ENCODE measurements at places on chromosomes 7 and 10.

DNA sequence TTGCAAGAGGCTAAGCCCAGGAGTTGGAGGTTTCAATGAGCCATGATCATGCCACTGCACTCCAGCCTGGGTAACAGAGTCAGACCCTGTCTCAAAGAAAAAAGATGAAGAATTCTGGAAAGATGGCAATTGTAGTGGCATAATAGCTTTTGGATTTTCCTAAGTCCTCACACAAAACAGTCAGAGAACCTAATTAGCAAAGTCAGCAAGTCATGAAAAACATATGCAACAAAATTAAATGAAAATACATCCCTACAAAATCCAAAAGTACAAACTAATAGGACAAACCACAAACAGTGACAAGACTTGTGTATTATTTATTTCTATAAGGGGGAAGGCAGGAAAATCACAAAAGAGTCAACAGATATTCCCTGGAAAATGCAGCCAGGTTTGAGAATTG, 362.3 kb upstream of the PLXDC2 start:
- H3K4me3 ChIP-seq, result no peak overlapping the region
- DNase-seq, result no peak
- no peaks in the 10 kb centered on the region for H3K4me1 ChIP-seq

- peak overlapping the region; percentile 43 for H3K27ac ChIP-seq
- peaks cover 5% of the 10 kb centered on the region for H3K4me1 ChIP-seq
- no peaks in the 10 kb centered on the region for H3K36me3 ChIP-seq
- no peak for DNase-seq
Measured at GRCh38 chr7:123533553-123533917, 860 bp downstream of the IQUB start.

DNA sequence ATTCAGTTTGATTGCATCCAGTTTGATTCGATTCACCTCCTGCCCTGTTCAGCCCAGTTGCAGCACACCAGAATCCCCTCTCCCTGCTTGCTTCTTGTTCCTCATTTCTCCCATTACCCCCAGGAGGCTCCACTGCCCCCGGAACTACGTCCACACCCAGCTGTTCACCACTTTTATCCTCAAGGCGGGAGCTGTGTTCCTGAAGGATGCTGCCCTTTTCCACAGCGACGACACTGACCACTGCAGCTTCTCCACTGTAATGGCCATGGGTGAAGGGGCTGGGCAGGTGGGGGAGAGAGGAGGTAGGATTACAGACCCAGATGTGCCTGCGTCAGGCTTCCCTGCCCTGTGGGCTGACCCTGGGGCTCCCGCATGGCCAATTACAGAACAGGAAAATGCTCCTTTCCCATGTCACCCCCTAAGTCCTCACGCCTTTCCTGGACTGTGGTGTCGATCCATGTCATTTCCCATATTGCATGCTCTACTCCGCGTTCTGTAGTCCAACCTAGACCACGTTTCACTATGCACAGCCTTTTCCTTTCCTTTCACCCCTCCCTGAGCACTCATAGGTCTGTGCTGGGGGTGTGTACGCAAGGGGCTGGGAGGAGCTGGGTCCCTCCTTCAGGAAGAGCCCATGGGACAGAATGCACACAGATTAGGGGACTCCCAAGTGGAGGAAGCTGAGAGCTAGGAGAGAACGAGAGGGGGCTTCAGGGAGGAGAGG, 8.2 kb downstream of the GHRHR start:
- no peaks in the 10 kb centered on the region for H3K27me3 ChIP-seq
- no peak overlapping the region for H3K27ac ChIP-seq
- H3K36me3 ChIP-seq, result no peaks in the 10 kb centered on the region
- H3K4me1 ChIP-seq, result no peaks in the 10 kb centered on the region

DNA sequence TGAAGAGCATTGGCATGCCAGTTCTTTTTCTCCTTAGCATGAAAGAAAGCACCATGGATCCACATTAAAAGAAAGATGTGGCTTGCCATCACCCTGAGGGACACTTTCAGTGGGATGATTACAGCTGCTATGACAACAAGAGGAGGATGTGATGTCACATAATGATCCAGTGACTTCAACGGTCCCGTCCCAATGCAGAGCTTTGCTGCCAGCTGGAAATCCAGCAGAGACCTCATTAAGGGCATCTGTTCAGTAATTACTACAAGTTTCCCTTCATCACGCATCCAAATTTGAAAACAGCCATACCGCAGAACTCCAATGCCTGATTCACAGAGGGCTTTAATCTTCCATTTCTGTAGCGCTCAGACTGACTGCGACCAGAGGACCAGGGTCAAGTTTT, 206.6 kb downstream of the LSM5 start:
- no peak overlapping the region for H3K4me3 ChIP-seq
- no peaks in the 10 kb centered on the region for H3K36me3 ChIP-seq
- H3K27ac ChIP-seq, result no peak overlapping the region
- no peak for DNase-seq

DNA sequence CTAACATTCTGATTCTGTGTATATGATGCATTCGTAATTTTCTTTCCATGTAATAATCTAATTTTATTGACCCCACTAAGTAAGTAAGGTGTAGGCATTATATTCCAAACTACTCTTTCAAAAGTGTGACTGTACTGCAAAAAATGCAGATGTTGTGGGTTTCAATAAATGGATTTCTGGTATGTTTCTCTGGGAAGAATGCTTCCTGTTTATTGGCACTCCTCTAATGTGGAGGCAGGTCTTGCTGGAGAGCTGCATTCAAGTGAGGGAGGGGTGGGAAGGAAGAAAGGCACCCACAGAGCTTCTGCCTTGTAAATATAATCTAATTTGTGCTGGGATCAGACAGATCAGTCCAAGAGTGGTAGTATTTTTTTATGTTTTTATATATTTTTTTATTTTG, 23.9 kb downstream of the ST7 start:
- H3K36me3 ChIP-seq, result peaks cover 6% of the 10 kb centered on the region
- H3K4me1 ChIP-seq, result no peaks in the 10 kb centered on the region
- H3K27me3 ChIP-seq, result no peaks in the 10 kb centered on the region
- no peak for DNase-seq
- no peak overlapping the region for H3K4me3 ChIP-seq

DNA sequence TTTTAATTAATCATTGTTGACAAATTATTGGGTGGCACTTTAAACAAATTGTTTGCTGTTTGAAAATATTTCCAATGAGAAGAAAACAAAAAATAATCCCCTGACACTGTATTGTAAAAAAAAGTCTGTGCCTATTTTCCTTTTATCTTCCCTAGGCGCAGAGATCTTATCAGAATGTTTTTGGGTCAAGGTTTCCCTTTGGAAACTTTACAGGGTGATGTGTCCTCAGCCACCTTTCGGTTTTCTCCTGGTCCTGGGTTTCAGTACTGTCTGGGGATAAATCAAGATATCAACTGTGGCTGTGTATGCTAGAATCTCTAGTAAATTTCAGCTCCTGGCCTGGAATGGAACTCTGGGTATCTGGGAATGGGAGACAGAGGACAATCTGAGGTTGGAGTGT, 1.4 kb downstream of the ZNF107 start:
- H3K4me3 ChIP-seq, result no peak overlapping the region
- no peak overlapping the region for H3K27ac ChIP-seq
- H3K36me3 ChIP-seq, result peaks cover 5% of the 10 kb centered on the region
- peaks cover 11% of the 10 kb centered on the region for H3K4me1 ChIP-seq

DNA sequence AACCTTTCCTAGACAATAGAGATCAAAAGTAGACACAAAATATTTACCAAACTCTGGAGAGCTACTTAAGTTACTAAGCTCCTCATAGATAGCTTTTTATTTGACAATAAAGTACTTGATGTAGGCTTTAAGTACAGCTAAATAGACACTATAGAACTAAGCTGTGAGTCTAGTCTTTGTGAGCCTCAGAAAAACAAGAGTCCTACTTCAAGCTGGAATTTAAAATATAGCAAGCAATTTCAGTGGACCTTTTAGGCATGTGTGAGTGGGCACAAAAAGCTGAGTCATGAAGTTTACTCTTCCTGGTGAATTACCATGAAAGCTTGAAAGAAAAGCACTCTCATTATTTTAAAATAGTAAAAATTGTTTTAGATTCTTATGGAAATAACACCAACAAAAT, 76.1 kb downstream of the ADD3 start:
- H3K4me3 ChIP-seq, result no peak overlapping the region
- no peaks in the 10 kb centered on the region for H3K27me3 ChIP-seq
- H3K4me1 ChIP-seq, result peaks cover 32% of the 10 kb centered on the region
- H3K27ac ChIP-seq, result peak overlapping the region; percentile 3
- no peaks in the 10 kb centered on the region for H3K36me3 ChIP-seq

- H3K36me3 ChIP-seq, result no peaks in the 10 kb centered on the region
- DNase-seq, result no peak
- no peaks in the 10 kb centered on the region for H3K27me3 ChIP-seq
- H3K4me3 ChIP-seq, result no peak overlapping the region
- no peaks in the 10 kb centered on the region for H3K4me1 ChIP-seq
- no peak overlapping the region for H3K27ac ChIP-seq
Measured at GRCh38 chr7:73966062-73966940, 61.7 kb upstream of the ELN start.

- DNase-seq, result no peak
- no peak overlapping the region for H3K4me3 ChIP-seq
- H3K36me3 ChIP-seq, result no peaks in the 10 kb centered on the region
- peak overlapping the region; percentile 49 for H3K27ac ChIP-seq
- H3K27me3 ChIP-seq, result no peaks in the 10 kb centered on the region
- peaks cover 3% of the 10 kb centered on the region for H3K4me1 ChIP-seq
Measured at GRCh38 chr10:76675951-76676587, 961.5 kb downstream of the KCNMA1 start.

GRCh38 chr7:25891591-25891990, 260.4 kb upstream of the NFE2L3 start:
- H3K4me1 ChIP-seq, result peaks cover 3% of the 10 kb centered on the region
- H3K36me3 ChIP-seq, result no peaks in the 10 kb centered on the region
- no peak overlapping the region for H3K4me3 ChIP-seq
- DNase-seq, result no peak
- H3K27me3 ChIP-seq, result peaks cover 34% of the 10 kb centered on the region
- no peak overlapping the region for H3K27ac ChIP-seq

DNA sequence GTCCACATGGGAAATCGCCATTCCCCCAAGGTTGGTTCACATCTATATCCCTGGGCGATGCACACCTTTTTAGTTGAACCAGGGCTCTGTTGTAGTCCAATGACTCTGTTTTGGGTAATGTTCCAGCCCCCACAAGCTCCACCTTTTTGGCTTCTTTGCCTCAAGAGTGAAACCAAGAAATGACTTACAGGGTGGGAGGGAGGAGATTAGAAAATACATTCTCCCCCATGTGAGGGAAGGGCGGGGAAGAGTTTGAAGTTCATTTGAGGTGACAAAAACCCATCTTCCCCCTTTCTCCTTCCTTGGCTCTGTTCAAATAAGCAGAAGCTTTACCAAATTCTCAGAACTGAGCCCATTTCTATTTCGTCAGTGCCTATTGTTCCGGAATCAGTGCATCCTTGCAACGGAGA, 82.8 kb downstream of the GATA3 start:
- no peaks in the 10 kb centered on the region for H3K36me3 ChIP-seq
- H3K4me3 ChIP-seq, result peak overlapping the region; percentile 5

- DNase-seq, result no peak
- no peaks in the 10 kb centered on the region for H3K27me3 ChIP-seq
- no peaks in the 10 kb centered on the region for H3K36me3 ChIP-seq
- no peaks in the 10 kb centered on the region for H3K4me1 ChIP-seq
- H3K4me3 ChIP-seq, result no peak overlapping the region
- H3K27ac ChIP-seq, result no peak overlapping the region
Measured at GRCh38 chr10:109106604-109107003, 816.7 kb downstream of the XPNPEP1 start.

- no peaks in the 10 kb centered on the region for H3K4me1 ChIP-seq
- H3K27ac ChIP-seq, result no peak overlapping the region
- H3K27me3 ChIP-seq, result no peaks in the 10 kb centered on the region
- H3K4me3 ChIP-seq, result no peak overlapping the region
Measured at GRCh38 chr10:33478675-33479125, 144.2 kb upstream of the NRP1 start.

DNA sequence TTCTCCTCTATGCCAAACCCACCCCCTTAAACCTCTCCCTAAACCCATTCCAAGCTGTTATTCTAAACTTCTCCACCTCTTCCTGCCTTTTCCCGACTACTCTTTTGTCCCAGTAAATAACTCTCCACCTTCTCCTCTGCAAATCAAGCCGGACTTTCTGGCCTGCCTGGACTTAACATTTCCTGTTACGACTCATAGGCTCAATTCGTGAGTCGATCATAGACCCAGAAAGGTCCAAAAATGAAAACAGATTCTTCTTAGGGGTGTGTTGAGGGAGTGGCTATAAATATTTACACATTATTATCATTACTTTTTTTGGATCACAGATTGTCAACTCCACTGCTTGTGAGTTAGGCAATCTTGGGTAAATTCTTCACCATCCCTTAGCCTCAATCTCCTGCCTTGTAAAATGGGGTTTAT, 59.0 kb upstream of the HABP2 start:
- H3K4me1 ChIP-seq, result peaks cover 44% of the 10 kb centered on the region
- no peak overlapping the region for H3K4me3 ChIP-seq
- peak overlapping the region; percentile 68 for H3K27ac ChIP-seq
- DNase-seq, result no peak

GRCh38 chr7:55309040-55309991, 55.8 kb upstream of the LANCL2 start:
- no peaks in the 10 kb centered on the region for H3K4me1 ChIP-seq
- no peak for DNase-seq
- H3K36me3 ChIP-seq, result no peaks in the 10 kb centered on the region
- H3K4me3 ChIP-seq, result no peak overlapping the region
- H3K27ac ChIP-seq, result no peak overlapping the region
- H3K27me3 ChIP-seq, result no peaks in the 10 kb centered on the region

DNA sequence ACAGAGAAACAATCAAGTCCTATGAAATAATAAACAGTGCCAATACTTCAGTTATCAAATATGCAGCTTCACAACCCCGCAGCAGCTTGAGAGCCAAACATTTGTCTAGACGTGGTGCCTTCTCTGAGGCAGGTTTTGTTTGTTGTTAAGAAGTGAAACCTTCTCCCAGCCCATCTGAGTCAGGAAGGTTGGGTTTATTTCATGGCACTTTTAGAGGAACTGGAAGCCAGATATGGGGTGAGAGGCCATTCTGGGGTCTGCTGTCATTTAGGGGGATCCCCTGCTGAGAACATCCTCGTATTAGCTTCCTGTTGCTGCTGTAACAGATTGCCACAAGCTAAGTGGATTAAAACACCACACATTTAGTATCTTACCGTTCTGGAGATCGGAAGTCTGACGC, 113.6 kb downstream of the GRK5 start:
- H3K4me3 ChIP-seq, result no peak overlapping the region
- H3K27me3 ChIP-seq, result no peaks in the 10 kb centered on the region
- no peak overlapping the region for H3K27ac ChIP-seq

DNA sequence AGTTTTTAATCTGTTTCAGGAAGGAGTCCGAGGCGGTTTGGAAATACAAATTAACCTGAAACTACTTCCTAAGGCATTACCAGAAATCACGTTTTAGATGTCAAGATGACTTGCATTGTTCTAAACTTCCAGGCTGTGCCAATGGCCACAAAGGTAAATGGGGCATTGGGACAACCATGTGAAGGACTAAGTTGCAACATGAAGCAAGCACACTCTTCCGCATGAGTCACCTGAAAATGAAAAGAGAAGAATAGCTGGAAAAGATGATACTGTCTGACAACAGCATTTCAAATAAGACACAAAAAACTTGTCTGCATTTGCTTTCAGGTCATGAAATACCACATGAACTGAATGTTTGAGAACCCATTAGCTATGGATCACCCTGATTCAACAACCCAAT, 262.1 kb downstream of the AHR start:
- no peak for DNase-seq
- H3K4me3 ChIP-seq, result no peak overlapping the region
- no peaks in the 10 kb centered on the region for H3K27me3 ChIP-seq
- no peaks in the 10 kb centered on the region for H3K4me1 ChIP-seq
- no peak overlapping the region for H3K27ac ChIP-seq
- H3K36me3 ChIP-seq, result no peaks in the 10 kb centered on the region
